H54 (cell line): ENCODE measurements at places on chromosomes 4 and X.

DNA sequence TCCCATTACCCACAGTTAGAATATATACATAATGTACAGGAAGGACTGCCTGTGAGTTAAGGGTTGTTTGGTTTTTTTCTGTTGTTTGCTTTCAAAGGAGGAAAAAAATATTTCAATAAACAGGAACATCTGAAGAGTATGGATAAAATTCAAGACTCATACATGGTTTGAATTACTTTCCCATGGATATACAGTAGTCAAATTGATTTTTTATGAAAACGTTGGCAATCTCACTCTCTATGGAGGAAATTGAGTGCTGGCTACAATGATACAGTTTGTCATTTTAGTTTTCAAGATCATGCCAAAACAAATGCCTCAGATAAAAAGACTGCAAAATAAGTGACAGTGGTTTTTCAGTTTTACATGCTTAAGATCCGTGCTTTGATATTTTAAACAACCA is 116.6 kb downstream of the SH3RF1 start:
- no peak for DNase-seq

GRCh38 chr4:183426507-183426906 is 17.9 kb upstream of the CDKN2AIP start:
- no peak for DNase-seq

DNA sequence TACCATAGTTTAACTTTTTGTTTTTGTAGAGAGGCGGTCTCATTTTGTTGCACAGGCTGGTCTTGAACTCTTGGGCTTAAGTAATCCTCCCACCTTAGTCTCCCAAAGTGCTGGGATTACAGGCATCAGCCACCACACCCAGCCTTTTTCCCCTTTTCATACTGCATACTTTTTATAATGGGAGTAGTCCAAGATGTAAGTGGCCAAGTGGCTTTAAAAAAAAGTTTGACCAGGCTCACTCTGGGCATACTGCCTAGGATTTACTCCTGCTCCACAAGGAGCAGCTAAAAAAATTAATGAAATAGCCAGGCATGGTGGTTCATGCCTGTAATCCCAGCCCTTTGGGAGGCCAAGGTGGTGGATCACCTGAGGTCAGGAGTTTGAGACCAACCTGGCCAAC is 6.0 kb downstream of the GRSF1 start:
- DNase-seq, result no peak

DNA sequence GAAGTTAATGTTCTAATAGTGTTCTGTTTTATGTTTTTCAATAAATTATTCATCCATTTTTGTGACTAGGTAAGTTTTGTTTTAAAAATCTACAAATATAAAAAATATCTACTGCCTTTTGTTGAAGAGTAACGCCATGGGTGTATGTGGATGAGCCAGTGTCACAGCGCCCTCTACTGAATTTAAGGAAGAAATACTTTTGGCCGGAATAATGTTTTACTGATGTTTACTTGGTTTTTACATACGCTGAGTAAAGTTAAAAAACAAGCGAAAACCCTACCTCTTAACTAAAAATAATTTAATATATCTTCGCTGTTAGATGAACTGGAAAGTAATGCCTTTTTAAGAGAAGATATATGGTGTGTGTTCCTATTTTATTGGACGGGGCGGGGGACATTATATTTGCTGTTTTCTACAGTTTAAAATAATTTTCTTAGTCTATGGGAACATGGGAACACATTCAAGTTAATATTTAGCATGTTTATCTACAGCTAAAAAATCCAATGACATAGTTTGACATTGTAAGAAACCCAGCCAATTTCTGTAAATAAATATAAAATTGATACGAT is 86.1 kb downstream of the CPE start:
- DNase-seq, result no peak

DNA sequence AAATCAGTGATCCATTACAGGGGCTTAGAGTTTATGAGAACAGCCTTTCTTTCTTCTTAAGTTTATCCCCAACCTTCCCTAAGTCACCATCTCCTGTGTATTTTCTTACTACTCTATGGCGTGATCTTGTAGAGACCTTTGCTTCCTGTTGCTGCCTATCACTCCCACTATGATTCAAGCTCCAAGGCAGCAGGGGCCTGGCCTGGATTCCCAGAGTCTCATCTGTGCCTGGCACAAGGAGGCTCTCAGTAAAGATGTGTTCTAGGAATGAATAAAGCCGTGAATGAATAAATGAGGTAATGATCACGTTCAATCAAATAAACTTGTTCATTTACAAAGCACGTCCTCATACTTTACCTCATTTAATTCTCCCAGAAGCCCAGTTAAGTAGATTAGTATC is 45.4 kb downstream of the CC2D2A start:
- no peak for DNase-seq

GRCh38 chr4:108635070-108635655 is 14.8 kb downstream of the RPL34 start:
- no peak for DNase-seq

- DNase-seq, result no peak
Measured at GRCh38 chr4:162056990-162057389, 106.8 kb downstream of the FSTL5 start.

DNA sequence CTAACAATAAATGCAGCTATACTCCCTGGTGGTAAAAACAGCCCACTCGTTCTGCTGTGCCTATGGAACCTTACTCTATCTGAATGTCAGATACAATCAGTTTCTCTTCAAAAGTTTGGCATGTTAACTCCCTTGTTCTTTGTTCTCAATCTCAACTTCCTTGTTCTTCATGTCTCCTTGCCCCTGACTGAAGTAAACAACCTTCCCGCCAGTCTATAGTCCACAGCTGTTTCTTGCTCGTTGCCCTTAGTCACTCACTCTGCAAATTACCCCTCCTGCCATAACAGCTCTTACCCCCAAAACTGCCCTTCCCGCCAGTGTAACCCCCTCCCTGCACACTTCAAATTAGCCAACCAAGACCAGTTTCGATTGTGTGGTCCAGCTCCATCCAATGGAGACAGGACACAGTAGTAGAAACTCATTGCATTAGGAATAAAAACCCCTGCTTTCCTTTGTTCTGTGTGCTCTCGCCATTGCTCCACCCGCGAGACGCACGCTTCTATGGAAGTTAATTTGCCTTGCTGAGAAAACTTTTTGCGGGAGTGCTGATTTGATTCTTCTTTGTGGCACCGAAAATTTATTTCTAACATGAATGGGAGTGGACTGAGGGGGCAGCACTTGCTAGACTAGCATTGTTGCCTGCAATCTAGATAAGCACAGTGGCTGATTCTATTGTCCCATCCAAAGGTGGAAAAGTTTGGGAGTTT is 7.1 kb upstream of the GPR82 start:
- no peak for DNase-seq

GRCh38 chr4:96916711-96917110 is 1076.8 kb downstream of the PDHA2 start:
- no peak for DNase-seq

GRCh38 chr4:52825460-52826090 is 36.5 kb upstream of the RASL11B start:
- DNase-seq, result no peak

DNA sequence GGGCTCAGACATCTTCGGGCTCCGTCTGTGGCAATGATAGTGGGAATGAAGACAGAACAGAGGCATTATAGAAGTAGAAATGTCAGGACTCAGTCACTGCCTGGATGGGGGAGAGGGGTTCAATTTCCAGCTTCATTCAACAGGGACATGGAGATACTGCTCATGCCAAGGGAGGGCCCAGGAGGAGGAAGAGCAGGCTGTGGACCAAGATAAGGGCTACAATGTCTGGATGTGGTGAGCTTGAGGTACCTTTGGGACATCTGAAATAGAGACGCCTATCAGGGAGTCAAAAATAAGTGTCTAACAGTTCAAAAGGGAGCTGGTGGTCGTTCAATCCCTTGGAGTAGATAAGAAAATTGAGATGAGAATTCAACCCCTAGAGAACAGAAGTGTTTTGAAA is 34.5 kb downstream of the ELF4 start:
- no peak for DNase-seq

DNA sequence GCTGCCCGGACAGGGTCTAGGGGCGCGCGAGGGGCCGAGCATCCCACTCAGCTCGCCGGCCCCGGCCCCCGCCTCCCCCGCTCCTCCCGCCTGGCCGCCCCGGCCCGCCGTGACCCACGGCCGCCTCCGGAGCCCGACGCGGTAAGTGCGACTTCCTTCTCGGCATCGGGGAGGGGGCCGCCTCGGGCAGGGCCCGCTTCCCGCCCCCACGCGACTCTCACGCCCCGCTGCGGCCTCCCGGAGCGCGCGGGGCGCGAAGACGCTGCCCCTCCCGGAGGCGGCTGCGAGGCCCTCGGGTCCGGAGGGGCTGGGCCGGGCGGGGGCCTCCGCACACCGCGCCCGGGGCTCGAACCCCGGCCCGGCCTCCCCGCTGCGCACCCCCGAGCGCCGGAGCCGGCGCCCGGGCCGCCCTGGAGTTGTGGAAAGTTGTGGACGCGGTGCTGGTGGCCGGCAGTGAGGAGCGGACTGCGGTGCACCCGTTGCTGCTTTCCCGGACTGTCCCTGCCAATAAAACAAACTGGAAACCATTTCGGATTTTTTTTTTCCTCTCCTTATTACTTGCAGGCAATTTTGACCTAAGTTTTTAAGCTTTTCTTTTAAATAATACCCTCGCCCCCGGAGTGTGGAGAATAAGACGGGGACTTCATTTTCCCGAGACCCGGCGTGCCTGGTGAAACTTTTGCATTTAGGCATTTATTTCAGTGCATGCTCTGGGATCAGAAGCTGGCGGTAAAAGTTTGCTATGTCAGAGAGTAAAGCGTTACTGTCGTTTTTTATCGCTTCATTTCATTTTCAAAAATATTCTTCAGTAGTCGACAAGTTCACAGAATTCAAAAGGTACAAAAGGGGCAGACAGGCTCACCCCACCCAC is 13.0 kb upstream of the TMEM156 start:
- DNase-seq, result peak; percentile 19

DNA sequence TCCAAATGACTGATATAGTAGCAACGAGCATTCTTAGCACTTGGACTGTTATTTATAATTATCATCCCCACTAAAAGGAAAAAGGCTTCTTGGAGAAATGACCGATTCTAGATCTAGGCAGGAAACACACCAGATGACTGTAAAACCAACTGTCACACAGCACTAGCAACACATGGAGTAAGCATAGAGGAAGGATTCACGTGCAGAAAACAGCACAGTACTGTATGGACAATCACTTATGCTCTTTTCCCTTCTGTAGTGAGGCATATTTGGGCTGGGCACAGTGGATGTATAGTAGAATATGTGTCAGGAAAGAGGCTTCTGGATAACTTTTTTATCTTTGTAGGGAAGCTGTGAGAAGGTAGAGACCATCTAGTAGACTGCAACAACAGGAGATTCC is 6.0 kb upstream of the COPS4 start:
- DNase-seq, result no peak

DNA sequence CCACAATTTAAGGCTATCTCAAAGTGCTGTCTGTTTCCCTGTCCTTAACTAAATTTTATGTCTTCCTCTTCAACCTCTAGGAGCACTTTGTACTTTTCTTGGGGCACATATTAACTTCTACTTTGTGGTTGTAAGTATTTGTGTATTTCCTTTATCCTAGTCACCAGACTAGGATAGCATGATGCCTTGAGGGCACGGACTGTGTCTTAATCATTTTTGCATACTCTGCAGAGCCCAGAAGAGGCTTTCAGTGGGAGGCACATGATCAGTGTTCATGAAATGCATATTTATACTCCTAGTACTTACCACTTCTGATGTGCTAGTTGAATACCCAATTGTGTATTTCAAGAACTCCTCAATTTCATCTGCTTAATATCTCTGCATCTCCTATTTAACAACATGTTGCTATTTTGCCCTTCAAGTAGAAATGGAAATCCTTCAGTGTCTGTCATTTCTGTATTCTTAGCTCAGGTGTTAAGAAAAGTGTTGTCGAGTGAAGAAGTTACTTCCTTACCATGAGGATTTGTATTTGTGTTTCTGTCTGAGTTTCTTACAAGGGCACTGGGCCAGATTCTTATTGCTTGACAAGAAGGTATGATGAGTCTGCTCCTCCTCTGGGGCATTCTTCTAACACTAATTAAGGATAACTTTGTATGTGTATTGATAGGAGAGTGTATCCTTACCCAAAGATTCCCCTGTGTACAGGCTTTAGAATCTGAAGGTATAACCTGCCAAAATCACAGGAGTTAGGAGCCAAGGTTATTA is 28.3 kb upstream of the PGRMC2 start:
- DNase-seq, result no peak

DNA sequence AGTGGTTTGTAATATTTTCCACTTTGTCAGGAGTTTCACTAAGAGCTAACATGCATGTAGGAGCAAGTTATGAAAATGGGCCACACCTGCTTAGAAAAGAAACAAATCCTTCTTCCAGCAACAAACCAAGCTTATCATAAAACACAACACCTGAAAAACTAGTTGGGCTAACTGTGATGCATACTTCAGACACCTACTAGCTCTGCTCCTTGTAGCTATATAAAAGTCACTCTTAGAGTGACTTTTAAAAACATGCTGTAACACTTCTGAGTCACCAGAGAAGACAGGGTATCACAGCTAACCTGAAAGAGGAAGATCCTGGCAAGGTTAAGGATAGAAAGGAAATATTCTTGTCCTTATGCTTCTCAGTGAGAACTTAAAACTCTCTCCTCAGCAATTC is 3.6 kb upstream of the SLAIN2 start:
- no peak for DNase-seq

DNA sequence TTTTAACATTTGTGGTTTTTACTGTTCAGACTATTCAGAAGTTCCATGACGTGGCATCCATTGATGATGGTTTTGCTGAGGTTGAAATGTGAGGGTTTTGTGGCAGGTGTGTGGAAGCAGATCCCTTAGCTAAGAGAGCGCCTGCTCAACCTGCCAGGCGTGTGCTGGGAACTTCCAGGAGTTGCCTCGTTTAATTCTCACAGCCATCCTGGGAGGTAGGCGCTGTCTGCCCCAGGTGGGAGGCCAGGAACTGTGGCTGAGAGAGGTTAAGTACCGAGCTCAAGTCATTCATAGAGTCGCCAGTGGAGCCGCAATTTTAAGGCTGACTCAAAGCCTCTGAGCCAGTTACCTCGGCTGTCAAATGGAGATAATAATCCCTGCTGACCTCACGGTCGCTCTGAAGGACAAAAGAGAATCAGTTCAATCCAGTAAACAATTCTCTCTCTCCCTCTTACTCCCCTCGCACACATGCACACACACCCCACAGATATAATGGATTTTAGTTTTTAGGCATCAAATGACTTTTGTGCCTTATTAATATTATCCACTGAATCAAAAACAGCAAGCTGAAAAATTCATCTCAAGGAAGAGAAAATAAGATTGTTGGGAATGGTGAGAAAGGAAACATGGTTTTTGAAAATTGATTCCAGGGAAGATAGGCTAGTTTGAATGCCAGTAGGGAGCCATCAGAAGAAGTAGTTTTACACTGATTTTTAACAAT is 171.3 kb downstream of the PTTG2 start:
- DNase-seq, result no peak

DNA sequence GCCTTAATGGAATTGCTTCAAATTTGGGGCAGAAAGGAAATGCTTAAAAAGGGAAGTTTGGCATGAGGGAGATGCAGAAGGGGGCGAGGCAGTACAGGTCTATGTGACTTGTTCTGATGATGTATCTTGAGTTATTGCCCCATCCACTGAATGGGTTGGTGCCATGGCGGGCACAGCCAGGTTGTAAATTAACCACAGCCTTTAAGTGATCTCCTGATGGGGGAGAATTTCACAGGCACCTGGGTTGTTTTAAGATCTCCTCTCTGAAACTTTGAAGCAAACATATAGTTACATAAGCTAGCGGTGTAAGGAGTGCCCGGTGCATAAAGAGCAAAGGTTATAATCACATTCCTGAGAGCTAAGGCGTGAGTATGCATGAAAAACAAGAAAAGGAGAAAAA is 37.0 kb downstream of the NPY5R start:
- DNase-seq, result no peak

- DNase-seq, result no peak
Measured at GRCh38 chr4:37934096-37934495, 26.1 kb upstream of the PTTG2 start.

- no peak for DNase-seq
Measured at GRCh38 chrX:17861489-17862011, 452 bp upstream of the RAI2 start.
